ENCODE measurements at places on chromosomes 6 and 20.
A peak's percentile ranks its signal among the peaks of the same experiment; 100 is the strongest.

- peak; percentile 23 for DNase-seq
These were observed 16.1 kb downstream of the BPIFB1 start for GRCh38 chr20:33299111-33299603.

DNA sequence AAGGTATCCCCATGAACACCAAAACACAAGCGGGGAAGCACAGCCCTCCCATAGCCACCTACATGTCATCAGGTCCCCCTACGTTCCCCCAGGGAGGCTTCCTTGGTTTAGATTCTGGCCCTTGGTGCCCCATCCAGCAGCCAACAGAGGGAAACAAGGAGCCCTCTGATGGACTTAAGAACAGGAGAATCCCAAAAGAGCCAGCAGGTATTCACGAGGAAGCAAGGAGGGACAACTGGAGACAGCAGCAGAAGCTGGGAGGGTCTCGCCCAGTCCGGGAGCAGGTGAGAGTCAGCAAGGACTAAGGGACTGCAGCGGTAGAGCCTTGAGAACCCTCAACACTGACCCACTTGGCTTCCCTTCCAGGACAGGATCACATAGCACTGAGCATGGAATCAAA is 58.4 kb upstream of the TOP1 start:
- no peak for DNase-seq

- no peak for DNase-seq
These were observed 44.0 kb upstream of the NNAT start for GRCh38 chr20:37477041-37477440.

DNA sequence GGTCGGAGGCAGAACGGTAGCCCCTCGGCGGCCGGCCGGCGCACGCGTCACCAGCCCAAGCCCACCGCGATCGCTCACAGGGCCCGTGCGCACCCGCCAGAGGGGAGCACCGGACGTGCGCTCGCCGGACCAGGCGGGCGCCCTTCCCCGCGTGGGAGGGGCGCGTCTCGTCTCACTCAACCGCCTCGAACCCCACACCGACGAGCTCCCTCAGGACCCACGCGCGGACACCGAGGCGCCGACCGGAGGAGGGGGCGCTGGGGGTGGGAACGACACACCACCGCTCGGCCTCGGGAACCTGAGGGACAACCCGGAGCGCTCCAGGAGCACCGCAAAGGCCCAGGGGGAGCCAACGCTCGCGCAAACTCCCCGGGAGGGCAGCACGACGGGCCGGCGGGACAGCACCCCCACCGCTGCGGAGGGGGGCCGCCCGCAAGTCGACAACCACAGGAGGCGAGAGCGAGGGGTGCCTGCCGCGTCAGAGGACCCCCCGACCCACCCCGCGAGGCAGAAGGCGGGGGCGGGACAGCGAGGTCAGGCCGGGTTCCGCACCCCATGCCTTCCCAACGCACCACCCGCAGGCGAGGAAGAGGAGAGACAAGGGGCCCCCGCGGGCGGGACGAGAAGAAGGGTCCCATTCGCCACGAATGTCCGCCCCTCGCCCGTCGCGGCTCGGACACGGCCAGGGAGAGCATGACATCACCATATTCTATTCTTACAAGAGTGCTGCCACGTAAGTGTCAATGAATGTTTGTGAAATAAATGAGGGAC is 512.7 kb upstream of the ZNF337 start:
- peak; percentile 11 for DNase-seq
